Stomach (tissue), 19 donors: ENCODE measurements at places on chromosomes 3 and 15.

- no peak for DNase-seq
Measured at GRCh38 chr3:178646186-178646862, 110.1 kb downstream of the KCNMB2 start.

- DNase-seq, result no peak
Measured at GRCh38 chr3:54968546-54969172, 40.8 kb upstream of the LRTM1 start.

DNA sequence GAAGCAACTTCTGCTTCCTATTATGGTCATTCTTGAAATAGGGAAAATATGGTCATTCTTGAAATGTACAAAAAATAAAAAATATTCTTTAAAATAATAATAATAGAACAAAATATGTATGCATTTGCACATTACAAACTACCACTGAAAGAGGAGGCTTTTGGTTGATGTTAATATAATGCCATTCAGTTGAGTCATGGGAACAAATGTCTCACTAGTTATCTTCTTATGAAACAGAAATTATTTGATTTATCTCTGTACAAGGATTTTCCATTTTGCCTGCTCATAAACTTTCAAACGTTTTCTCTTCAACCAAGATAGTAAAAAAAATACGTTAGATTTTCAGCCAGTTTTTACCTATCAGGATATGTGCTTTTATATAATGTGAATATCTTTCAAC is 1662.7 kb downstream of the OTOL1 start:
- no peak for DNase-seq

GRCh38 chr3:66082679-66083078 is 44.0 kb upstream of the MAGI1 start:
- DNase-seq, result no peak

GRCh38 chr3:56019490-56020146 is 448.6 kb downstream of the ERC2 start:
- DNase-seq, result peak; percentile 40

- DNase-seq, result no peak
Measured at GRCh38 chr3:65330072-65330471, 642.3 kb upstream of the ADAMTS9 start.

DNA sequence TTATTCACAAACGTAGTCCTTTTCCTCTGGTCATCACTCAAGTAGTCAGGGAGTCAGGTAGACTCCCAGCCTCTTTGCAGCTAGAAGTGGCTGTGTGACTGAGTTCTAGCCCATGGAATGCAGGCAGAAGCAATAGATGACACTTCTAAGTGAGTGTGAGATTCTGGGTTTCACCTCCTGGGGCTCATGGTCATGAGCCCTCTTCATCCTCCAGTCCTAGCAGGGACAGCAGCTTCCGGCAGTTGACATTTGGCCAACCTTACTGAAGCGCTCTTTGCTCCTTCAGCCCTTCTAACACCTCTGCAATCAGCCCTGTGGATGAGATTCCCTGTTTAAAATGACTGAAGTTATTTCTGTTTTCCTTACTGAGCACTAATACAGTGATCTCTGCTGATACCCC is 21.8 kb downstream of the SLC12A8 start:
- no peak for DNase-seq

DNA sequence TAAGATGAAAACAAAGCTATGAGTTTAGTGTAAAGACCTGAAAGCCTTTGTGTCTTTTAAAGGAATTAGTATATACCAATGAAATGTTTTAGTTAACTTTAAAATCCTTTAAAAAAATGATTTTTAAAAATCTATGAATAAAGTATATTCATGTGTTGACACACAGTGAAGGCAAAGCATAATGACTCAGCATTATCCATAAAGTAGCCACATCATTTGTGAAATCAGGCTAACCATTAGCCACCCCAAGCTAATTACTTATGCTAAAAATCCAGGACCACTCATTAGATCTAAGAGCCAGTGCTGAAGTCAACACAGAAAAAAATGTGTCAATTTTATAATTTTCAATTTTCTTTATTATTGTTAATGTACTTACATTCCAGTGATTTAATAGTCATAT is 310.2 kb downstream of the TBC1D5 start:
- no peak for DNase-seq

DNA sequence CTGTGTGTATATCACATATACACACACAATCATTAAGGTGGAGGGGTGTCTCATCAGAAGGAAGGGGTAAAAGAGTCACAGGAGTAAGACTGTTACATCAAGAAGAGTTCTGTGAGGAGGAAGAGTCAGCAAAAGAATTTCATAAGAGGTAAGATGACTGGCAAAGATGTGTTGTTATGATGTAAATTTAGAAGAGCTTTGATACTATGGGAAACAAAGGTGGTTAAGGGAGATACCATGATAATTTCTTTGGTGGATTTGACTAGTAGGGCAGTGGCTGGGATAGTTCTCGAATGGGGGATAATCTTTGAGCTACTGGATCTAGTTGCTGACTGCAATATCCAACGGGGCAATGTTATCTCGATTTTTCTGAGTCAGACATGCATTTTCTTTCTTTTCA is 61.6 kb downstream of the STAG1 start:
- no peak for DNase-seq

GRCh38 chr3:25339225-25339624 is 88.8 kb upstream of the RARB start:
- DNase-seq, result no peak

DNA sequence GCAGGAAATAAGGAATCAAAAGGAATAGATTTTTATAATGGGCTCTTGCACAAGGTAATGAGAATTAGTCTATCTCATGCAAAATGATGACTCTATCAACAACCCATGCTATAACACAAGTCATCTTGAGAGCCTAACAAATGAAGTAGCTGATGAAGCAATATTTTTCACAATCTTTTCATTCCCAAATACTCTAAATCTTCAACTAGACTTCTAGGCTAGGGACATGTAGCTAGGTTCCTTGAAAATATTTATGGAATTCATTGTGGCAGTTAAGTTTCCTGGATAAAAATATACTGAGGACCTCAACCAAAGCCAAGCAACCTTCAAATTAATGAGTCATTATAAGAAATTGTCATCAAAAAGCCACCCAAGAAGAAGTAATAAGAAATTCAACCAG is 55.4 kb downstream of the DCBLD2 start:
- no peak for DNase-seq

DNA sequence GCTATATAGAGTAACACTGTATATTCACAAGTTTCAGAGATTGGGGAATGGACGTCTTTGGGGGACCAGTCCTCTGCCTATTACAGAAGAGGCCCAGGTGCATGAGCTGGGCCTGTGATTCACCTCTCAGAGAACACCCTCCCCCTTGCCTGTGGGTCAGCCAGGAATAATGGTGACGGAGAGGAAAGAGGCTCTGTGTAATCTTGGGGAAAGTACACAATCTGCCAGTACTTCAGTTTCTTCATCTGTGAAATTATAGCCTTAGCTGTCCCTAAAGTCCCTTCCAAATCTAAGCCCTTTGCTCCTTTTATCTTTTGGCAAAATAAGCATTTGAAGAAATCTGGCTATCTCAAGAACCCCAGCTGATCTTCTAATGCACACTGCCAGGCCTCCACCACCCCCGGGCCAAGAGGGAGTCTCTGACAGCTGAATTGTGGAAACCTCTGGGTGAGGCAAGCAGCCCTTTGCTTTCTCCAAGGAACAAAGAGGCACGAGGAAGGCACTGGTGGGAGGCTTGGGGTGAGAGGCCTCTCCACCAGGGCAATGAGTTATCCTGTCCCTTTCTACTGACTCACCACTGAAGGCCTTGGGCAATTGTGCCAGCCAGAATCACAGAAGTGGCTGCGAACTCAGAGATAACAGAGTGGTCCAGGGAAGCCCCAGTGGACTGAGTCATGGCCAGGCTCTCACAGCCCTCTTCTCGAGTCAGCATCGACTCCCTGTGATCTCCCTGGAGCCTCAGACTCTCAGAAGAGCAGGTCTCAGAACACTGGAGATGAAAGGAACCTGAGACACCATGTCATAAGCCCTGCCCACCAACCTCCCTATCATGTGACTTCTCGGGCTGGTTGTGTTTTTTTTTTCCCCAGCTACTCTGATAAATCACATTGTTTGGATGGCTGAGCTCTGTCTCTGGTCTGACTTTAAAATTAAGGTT is 31.8 kb downstream of the CCNL1 start:
- DNase-seq, result peak; percentile 37

GRCh38 chr3:155362808-155363689 is 69.6 kb upstream of the STRIT1 start:
- DNase-seq, result no peak

DNA sequence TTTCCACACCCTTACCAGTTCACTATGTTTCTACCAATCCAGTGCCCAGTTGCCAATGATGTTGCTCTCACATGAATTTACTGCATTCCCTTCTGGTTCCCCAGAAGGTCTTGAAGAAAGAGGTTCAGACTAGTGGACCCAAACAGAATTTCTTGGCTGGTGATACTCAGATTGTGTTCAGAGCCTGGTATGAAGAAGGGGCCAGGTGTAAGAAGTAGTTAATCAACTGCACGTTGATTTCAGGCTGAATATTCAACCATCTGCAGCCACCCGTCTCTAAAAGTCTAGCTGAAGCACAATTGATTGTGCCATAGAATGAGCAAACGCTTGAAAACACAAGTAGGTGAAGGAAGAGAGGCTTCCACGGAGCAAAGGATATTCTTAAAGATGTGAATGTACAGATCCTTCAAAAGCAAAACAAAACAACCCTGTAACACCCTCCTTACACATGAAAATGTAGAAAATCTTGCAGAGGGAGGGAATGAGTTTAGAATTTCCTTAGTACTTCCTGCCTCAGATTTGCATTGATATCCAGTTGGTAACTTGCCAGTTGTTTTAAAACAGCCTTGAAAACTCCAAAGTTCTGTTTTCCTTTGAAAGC is 4.7 kb downstream of the RBMS3 start:
- DNase-seq, result peak; percentile 52

- no peak for DNase-seq
Measured at GRCh38 chr15:97929456-97930229, 30.9 kb upstream of the ARRDC4 start.

DNA sequence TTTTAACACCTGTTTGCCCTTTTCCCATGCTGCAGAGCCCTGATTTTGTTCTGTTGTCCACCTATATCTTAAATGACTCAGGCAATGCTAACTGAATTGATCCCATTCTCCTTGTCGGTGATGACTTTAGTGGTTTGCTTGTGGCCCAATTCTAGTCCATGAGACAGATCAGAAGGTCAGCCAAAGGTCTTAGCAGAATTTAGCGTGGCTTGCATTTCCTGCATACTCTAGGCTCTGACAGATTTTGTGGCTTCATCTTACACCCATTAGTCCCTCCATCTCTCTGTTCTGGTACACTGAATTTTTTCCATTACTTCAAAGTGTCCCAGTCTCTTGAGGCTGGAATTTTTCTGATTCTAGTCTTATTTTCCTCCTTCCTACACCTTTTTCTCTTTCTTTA is 161.9 kb downstream of the STAC start:
- DNase-seq, result no peak

GRCh38 chr15:39266890-39267289 is 314.0 kb upstream of the THBS1 start:
- DNase-seq, result no peak

- peak; percentile 66 for DNase-seq
Measured at GRCh38 chr3:136194409-136195257, 1.5 kb downstream of the MSL2 start.

DNA sequence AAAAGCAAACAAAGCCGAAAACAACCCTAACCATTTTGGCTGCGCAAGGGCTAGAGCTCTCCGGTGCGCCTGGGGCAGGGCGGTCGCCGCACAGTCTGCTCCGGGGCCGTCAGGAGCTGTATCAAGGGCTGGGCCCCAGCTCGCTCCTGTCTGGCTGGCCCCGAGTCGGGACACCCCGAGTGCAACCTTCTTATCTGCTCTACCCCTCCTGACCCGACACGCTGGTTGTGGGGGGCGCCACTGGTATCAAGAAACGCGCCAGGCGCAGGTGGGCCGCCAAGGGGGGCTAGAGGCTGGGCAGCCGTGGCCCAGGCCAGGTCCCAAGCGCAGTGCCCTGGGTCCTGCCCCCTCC is 36.0 kb downstream of the NR2F2 start:
- DNase-seq, result peak; percentile 32

- peak; percentile 80 for DNase-seq
Measured at GRCh38 chr3:52047295-52047960, 8.9 kb downstream of the DUSP7 start.

DNA sequence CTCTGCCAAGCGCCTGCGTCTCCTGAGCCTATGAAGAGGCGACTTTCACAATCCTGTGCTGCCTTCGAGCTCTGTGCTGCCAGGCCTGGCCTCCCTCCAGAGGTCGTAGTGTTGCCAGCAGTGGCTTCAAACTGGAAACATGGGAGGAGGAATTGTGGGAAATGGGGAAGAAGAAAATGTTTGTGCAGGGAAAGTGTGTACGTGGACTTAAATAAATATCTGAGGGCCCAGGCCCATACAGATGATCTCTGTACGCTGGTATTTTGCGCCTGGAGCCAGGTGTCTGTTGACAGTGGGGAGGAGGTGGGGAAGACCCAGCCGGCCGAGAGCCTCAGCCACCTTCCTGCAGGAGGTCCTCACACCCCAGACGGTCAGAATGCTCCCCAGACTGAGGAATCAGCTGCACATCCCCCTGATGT is 44.6 kb downstream of the ZBTB38 start:
- DNase-seq, result peak; percentile 88

DNA sequence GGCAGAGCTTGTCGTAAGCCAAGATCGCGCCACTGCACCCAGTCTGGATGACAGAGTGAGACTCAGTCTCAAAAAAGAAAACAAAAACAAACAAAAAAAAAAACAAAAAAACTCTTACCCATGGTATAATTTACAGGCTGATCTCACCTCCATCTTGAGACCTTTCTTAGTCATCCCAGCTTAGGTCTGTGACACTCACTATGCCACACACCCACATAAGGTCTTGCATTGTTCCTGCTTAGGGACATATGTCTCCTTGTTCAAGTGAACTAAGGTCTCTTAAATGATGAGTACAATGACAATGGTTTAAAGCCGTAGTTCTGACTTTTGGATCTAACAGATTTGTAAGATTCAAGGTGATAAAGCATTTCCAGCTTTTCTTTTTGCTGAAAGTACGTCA is 360.2 kb upstream of the ARHGEF26 start:
- DNase-seq, result no peak

DNA sequence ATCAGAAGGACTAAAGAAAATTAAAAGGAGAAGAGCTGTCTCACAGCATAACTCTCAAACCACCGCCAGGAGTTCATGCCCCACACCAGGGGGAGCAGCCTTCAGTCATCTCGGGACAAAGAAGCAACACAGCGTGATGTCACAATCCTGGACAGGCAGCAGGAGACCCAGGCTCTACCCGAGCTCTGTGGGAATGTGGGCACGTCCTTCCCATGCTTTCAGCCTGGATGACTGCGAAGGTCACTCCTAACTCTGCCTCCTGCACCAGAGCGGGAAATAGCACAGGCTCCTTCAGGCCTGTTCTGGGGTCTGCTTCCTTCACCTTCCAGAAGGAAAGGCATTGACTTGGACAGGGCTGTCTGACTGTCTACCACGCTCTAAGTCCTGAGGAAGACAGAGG is 31.3 kb downstream of the NOX5 start:
- DNase-seq, result no peak

DNA sequence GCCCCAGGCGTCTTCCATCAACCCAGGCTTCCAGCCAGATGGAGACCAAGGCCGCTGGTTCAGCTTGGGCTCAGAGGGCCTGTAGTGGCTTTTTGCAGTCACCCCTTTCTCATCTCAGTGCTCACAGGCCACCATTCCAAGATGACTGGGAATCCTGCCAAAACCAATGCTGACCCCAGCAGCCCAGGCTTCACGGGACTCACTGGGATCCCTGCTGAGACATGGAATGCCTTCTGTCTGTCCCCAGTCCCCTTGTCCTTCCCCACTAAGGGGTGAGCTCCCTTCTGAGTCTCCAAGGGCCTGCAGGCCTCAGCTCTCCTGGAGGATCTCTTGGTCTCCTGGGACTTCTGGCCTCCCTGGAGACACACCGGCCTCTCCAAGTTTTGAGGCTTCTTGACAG is 77.4 kb upstream of the SEC13 start:
- no peak for DNase-seq

- no peak for DNase-seq
Measured at GRCh38 chr3:195809796-195810454, 1.8 kb downstream of the MUC4 start.
